ENCODE measurements at places on chromosomes 7 and 10.

- DNase-seq: peak; percentile 20
Measured at GRCh38 chr7:137873524-137873923, 26.8 kb upstream of the DGKI start.

DNA sequence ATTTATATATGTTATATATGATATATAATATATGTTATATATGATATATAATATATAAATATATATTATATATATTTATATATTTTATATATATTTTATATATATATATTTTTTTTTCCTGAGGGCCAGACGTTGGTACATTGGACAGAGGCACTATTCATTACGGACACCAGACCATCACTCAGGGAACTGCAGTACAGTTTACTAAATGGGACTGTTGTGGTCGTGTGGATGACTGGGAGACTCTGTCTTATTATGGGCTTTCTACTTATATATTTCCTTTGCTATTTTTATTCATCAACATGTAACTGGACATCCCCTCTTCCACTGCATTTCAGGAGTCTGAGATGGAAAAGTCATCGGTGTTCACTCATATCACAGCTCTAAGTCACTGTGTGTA lies 87.1 kb upstream of the PRKCQ start:
- no peak for DNase-seq

- no peak for DNase-seq
Measured at GRCh38 chr7:149750122-149750845, 23.1 kb downstream of the ZNF467 start.

- DNase-seq: no peak
Measured at GRCh38 chr10:100824886-100825285, 79.5 kb downstream of the PAX2 start.

DNA sequence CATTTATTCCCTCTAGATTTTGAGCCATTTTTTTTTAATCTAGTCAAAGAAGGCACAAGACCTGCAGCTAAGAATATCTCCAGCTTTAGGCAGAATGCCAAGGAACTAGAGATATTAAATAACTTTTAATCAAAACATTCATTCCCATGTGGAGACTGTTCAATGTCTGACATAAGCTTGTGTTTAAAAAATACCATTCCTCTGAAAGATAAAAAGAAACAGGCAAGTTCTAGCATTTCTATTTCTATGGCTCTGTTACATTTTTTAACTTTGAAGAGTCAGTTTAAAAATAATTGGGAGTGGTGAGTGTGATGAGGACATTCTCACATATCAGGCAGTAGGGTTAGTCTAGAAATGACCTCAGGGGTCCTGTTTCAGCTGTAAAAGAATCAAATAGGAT lies 48.0 kb downstream of the RHOBTB1 start:
- DNase-seq: no peak

- no peak for DNase-seq
Measured at GRCh38 chr7:1540776-1541271, 10.3 kb downstream of the MAFK start.

DNA sequence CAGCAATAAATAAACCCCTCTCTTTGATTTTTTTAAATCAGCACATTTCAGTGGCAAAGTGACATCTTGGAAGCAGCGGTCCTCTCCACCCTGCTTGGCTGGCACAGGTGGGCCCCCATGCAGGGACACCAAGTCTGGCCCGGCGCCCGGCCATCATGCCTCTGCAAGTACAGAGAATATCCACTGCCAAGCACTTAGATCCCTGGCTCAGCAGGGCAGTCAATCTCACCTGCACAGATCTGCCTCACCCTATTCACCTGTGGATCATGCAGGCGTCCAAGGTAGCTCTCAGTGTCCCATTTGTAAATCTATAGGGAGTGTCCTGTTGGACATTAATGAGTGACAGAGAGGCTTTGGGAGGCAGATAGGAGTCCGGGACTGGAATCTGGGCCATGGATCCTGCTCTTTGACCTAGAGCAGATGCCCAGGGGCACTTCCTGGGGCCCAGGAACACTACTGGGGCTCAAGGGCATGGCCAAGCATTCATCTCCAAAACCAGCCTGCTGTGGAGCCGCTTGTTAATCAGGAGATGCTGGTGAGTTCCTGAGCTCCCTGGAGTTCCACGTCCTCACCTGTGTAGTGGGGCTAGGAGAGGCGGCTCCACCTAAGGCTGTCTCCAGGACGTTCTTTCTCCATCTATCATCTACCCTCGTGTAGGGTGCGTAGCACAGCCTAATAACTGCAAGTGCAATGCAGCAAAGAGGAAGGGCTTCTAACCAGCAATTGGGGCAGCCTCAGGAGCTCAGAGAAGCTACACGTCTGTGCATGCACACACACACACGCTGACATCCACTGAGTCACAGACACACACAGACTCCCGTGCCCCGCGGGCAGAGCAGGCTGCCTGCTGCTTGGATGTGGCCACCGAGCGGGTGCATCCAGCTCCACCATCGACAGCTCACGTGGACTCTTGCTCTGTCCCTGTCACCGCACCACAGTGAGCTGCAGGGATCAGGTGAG lies 123.6 kb downstream of the OAT start:
- no peak for DNase-seq

All from stimulated activated naive CD8-positive, alpha-beta T cell treated with anti-CD3 and anti-CD28 coated beads, Interleukin-15, amount 100 ng/mL, for 72 hours (primary cell).